ENCODE measurements at places on chromosomes 7 and 10.

DNA sequence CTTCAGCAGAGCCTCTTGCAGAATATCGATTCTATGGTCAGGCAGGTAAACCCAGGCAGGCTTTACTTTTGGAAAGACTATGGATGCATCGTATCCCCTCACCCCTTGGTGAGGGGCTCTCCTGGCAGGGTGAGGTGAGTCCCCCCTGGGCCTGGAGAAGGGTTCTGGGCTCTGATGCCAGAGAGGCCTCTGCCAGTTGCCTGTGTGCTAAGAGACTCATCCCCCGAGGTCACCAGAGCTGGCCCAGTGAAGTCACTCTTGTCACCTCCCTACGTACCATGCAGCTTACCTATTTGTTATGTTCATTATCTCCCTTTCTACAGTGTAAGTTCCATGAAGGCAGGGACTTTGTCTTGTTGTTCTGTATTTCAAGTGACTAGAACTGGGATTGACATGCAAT is 51.3 kb downstream of the TSPAN15 start:
- no peak for DNase-seq

DNA sequence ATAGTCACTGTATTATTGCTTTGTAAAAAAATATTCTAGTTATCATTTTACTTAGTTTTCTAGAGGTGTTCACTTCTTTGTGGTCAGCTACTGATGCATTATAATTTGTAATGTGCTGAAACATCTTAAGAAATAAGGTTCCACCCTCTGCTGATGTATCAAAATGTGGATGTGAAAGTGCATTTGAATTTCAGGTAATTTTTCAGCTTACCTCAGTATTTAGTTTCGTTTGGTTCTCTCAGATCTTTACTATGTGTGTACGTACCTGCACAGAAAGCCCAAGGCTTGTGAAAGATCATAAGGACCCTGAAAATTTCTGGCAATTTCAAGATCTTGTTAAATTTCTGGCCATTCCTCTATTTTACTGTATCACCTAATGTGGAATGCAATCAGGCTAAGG is 542.3 kb upstream of the TPK1 start:
- no peak for DNase-seq

- DNase-seq, result no peak
Measured at GRCh38 chr7:144862612-144863319, 26.9 kb upstream of the TPK1 start.

- no peak for DNase-seq
Measured at GRCh38 chr7:155404976-155405375, 53.0 kb upstream of the EN2 start.

Measured in fibroblast of skin of back (primary cell).